Fibroblast of the conjunctiva (primary cell): ENCODE measurements at places on chromosomes 12 and 14.

GRCh38 chr14:55085060-55085660 is 33.7 kb downstream of the MAPK1IP1L start:
- no peak for DNase-seq

- no peak for DNase-seq
Observed at GRCh38 chr14:30994681-30995620, 30.5 kb upstream of the AP4S1 start.

GRCh38 chr14:79281244-79282152 is 929.8 kb downstream of the DIO2 start:
- no peak for DNase-seq

DNA sequence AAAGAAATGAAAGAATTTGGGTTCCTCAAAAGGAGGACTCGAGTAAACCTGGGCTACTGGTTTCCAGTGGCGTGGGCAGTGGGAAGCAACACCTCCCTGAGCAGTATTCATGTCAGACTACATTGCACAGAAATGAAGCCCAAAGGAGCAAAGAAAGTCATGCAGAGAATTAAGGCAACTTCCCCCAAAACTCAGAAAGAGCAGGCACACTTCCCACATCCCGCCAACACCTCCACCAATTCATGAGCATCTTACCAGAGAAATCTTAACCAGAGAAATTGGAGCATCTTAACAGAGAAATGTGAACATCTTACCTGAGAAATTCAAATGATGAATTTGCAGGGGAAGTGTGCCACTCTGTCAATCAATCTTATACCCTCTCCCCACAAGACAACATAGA is 36.7 kb downstream of the SLC8A3 start:
- no peak for DNase-seq

DNA sequence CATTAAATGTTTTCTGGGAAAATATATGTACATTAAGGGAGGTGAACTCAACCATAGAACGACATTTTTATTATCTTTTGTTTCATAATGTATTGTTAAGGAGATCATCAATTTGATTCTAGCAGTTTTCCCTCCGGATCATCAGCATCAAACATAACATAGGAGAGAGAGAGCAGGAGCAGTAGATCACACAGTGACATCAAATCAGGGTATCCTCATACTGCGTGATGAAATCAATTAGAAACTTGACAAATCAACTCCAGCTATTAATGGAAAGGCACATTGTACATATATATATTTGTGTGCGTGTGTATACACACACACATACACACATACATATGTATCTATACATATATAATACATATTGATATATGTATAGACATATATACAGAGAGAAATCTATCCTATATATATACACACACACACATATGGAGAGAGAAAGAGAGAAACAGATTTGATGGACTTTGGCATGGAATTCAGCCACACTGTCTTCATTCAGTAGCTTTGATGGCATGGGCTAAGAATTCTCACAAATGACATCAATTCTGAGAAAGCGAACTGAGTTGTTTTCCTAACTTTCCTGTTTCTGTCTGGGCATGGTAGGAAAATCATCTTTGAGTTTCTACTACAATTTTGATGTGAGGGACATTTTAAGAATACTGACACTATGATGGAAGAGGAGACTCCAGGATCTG is 1302.8 kb upstream of the SEL1L start:
- no peak for DNase-seq

GRCh38 chr12:70451528-70451927 is 85.4 kb downstream of the KCNMB4 start:
- DNase-seq: no peak

DNA sequence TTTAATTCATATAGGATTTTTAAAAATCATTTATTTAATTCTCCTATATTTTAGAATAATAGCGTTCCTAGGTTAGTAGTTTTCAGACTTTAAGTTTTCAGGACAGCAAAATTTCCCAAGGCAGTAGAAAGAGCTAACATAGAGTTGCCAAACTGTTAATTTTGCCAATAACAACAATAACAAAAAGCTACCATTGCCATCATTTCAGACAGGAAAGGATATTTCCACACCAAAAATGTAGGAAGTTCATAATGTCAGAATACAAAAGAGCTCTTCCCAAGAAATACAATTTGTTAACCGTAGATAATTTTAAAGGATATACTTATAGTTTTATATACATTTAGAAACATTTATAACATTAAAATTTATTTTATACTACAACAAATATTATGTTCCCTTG is 81.4 kb upstream of the EEA1 start:
- DNase-seq: no peak
